ENCODE measurements at places on chromosomes 1 and 21.

DNA sequence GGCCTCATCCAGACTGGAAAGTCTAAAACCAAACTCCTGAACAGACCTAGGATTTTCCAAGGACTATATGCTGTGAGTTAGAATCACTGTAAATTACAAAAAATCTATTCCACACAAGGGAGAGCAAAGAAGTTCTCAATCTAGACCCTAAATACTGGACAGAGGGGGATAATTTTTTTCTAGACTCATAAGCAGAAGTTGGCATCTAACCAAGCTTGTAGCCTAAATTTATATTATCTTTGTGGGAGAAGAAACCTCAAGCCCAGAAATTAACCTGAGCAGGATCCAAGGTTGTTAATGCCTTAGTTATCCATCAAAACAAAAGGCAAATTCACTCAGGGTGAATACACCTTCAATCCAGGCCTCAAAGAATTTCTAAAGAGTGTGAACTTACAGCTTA is 290.2 kb downstream of the SMYD3 start:
- no peak for DNase-seq

GRCh38 chr1:61320575-61320974 is 238.2 kb downstream of the NFIA start:
- DNase-seq = no peak

DNA sequence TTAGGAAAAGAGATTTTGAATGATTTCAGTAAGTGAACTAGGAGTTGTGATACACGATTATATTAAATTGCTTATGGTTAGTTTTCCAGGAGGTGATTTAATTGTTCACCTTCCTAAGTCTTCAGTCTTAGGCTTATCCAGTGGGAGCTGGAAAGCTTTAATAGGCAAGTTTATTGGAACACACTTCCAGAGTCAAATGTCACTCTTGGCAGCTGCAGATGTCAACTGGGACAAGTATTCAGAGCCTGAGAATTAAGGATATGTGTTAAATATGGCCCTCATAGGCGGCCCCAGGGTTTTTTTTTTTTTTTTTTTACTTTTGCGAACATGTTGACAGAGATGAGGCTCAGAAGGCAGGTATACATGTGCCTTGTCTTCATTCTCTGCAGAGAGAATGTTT is 29.2 kb downstream of the UCK2 start:
- no peak for DNase-seq

DNA sequence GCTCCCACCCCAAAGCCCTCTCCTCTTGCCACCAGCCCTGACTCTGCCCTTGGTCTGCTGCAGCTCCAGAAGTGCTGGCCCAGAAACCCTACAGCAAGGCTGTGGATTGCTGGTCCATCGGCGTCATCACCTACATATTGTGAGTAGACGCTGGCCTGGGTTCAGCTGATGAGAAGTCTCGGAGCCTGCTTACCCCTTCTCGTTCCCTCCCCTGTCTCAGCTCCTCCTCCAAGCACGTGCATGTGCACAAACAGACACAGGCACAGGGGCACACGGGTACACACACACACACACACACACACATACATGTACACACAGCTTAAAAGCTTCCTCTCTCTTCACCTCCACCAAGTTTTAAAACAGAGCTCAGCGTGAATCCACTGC is 24.3 kb downstream of the CAMK1G start:
- no peak for DNase-seq

DNA sequence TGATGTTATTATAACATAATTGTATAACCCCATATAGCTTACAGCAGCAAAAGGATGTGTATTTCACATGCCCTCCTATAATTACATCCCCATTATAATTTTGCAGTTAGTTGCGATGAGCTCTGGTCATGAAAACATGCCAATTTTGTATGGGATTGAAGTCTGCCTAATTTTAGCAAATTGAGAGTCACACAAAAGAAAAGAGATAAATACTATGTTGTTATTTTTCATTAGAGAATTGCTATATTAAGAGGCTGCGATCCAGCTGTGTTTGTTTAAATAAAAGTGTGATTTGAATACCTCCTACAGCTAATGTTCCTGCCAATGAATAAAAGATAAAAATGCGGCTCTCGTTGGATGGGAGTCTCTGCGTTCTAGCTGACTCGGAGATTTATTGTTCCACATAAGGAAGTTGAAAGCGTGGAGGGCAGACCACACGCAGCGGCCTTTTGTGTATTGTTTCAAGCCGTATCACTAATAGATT is 461.0 kb upstream of the NFIA start:
- DNase-seq = no peak

DNA sequence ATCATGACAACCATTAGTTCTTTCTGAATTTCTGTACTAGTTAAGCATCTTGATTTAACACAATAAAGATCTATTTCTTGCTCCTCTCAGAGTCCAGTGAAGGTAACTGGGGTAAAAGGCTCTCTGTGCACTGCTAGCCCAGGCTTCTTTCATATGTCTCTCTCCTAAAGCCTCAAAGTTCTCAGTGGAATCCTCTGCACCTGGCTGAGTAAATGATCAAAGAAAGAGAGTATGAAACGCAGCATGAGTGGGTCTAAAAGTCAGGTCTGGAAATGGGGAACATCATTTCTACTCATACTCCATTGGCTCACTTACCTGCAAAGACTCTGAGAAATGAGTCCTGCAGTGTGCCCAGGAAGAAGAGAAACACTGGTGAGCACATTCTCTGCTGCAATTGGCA is 418.5 kb downstream of the PTPRC start:
- DNase-seq = no peak

All from stimulated activated CD4-positive, alpha-beta T cell treated with anti-CD3 and anti-CD28 coated beads, Interleukin-1b, Interleukin-23, amount 100 ng/mL, for 4 hours (primary cell).